Endothelial cell of umbilical vein (primary cell): ENCODE measurements at places on chromosomes 6 and 20. TPM values are rescaled to one million over a fixed set of nuclear protein-coding genes. Genes with fewer than 3 reads are reported as not detected.
A peak's percentile ranks its signal among the peaks of the same experiment; 100 is the strongest.

- no peak overlapping the region for H3K4me3 ChIP-seq
- no peaks in the 10 kb centered on the region for H3K36me3 ChIP-seq
- no peak overlapping the region for H3K27ac ChIP-seq
- DNase-seq, result no peak
These were observed 89.4 kb downstream of the C6orf118 start for GRCh38 chr6:165220045-165220444.

DNA sequence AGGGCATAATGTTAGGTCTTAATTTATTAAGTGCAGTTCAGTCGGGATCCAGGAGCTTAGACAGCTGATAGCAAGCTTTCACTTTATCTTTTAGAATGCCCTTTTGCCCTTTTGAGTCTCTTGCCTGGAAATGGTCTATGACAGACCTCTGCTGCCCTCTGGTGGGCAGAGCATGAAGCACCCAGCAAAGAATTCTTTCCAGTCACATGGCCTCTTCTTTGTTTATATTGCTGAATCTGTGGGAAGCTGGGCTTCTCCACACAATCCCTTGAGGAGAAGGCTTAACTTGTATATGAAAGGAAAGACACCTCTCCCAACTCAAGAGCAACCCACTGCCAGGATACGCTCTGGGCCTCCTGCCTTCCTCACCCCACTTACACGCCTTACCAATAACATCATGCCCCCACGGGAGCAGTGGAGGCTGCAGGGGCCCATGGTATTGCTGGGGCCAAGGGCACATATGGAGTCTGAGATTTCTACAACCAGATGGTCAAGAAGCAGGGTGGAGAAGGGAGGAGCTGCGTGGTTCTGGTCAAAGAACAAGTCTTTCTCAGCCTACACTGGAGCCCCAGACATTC lies 20.4 kb downstream of the WFDC3 start:
- peak; percentile 88 for DNase-seq
- no peaks in the 10 kb centered on the region for H3K4me1 ChIP-seq
- no peak overlapping the region for H3K27ac ChIP-seq
- no peak overlapping the region for H3K4me3 ChIP-seq

CRISP3 gene
- not detected in 2 replicates for total RNA-seq

- H3K36me3 ChIP-seq, result no peaks in the 10 kb centered on the region
- no peak for DNase-seq
- no peak overlapping the region for H3K27ac ChIP-seq
- H3K27me3 ChIP-seq, result no peaks in the 10 kb centered on the region
- H3K4me1 ChIP-seq, result no peaks in the 10 kb centered on the region
- no peak overlapping the region for H3K4me3 ChIP-seq
These were observed 10.4 kb upstream of the COL10A1 start for GRCh38 chr6:116136373-116136772.

- H3K27ac ChIP-seq, result no peak overlapping the region
- H3K27me3 ChIP-seq, result no peaks in the 10 kb centered on the region
- H3K4me1 ChIP-seq, result peaks cover 11% of the 10 kb centered on the region
- H3K36me3 ChIP-seq, result no peaks in the 10 kb centered on the region
- DNase-seq, result no peak
- H3K4me3 ChIP-seq, result no peak overlapping the region
These were observed 43.7 kb upstream of the CCDC167 start for GRCh38 chr6:37543361-37543760.

SLC17A9 gene
- total RNA-seq, result 44.5 and 49.4 TPM in 2 replicates
